ENCODE measurements at places on chromosomes 4 and X. TPM values are rescaled to one million over a fixed set of nuclear protein-coding genes. Genes with fewer than 3 reads are reported as not detected.
A peak's percentile ranks its signal among the peaks of the same experiment; 100 is the strongest.

Gene CT55
- total RNA-seq: not detected

Gene PRPS2
- 84.9 TPM for total RNA-seq

Gene TIGD4
- total RNA-seq: not detected

Gene NPY2R
- total RNA-seq: not detected

Gene SATL1
- total RNA-seq: not detected

Gene TRAPPC11
- 24.6 TPM for total RNA-seq

Gene IL3RA
- total RNA-seq: not detected

Gene RHOXF2B
- not detected for total RNA-seq

Gene LDOC1
- total RNA-seq: 34.6 TPM

DNA sequence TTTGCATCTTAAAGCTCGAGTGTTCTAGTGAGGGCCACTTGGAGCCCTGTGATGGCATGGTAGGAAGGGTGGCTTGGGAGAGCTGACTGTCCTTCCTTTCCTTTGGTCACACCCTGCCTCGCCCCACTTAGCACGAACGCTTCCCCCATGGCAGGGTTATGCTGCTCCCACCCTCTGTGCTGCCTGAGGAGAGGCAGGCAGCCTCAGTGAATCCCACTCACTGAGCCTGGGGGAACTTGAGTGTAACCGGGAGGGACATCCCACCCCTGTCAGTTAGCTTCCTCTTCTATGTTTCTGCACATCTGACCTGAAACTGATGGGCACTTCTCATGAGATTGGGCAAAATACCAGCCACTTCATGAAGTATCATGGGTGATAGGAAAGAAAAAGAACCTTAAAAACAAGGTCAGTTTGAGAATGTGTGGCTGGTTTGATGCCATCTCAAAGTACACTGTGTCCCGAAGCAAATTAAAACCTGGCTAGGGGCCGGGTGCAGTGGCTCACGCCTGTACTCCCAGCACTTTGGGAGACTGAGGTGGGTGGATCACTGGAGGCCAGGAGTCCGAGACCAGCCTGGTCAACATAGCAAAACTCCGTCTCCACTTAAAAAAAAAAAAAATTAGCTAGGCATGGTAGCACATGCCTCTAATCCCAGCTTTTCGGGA, 10.1 kb downstream of the TKTL1 start:
- DNase-seq: no peak

DNA sequence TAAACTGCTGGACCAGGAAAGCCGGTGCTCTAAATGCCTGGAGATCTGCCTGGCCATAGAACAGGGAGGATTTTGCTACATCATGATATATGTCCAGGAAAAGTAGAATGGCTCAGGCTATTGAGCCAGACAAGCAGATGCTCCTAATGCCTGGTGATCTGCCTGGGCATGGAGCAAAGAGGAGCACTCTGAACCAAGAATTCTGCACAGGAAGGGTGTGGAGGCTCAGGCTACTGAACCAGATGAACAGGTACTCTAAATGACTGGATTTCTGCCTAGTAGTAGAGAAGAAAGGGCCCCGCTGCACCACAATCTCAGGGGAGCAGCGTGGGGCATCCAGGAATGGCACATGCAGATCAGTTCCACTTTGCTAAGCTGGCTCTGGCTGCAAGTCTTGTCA, 607.9 kb downstream of the ANKRD50 start:
- DNase-seq: no peak

DNA sequence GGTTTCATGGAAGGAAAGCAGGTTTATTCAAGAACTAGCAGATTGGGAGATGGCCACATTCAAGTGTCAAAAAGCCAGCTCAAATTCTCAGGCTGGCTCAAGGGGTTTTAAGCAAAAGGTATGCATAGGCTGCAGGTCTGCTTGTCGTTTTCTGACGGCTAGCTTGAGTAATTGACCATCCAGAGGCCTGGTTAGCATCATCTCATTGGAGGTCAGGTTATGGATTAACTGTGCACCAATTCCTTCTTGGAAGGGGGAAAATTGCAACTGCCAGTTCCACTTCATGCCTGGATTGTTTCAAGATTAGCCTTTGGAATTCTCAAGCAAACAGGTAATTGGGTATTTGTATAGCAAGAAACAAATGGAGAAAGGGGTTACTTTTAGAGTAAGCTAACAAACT, 62.1 kb downstream of the FUNDC1 start:
- DNase-seq: no peak

DNA sequence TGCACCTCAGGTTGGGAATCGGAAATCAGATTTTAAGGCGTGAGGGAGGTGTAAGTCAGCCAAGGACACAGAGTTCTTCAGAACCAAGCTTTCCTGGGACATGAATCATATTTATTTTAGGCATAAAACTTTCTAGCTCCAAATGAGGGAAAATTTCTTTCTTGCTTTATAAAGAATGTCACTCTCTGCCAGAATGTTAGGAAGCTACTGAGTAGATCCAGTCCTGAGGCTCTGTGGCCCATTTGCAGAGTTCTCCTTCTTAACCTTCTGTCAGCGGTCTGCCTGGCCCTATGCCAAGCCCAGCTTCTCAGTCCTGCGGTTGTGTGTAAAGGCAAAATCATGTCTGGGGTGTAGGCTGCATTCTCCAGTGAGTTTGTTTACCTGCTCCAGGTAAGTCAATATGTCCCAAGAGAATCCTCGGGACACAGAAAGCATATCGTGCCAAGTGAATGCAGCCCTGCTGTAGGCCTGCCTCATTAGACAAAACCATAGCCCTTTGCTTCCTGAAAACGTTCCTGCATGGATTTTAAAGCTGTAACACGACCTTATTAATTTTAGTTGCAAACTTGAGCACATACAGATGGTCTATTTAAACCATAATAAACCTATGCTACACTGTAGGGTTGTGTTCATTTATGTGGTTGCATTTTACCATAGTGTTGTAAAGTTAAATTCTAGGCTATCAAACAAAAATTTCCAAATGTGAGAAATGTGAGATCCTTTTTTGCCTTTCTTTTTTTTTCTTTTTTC, 29.2 kb upstream of the CCNI start:
- DNase-seq: peak; percentile 18

GRCh38 chrX:23952984-23953907, 45.4 kb downstream of the CXorf58 start:
- no peak for DNase-seq

GRCh38 chr4:90181644-90182043, 54.5 kb downstream of the CCSER1 start:
- peak; percentile 2 for DNase-seq

- peak; percentile 36 for DNase-seq
Measured at GRCh38 chr4:142331646-142332045, 514.5 kb downstream of the INPP4B start.

GRCh38 chr4:171636606-171637005, 176.6 kb upstream of the GALNTL6 start:
- no peak for DNase-seq

DNA sequence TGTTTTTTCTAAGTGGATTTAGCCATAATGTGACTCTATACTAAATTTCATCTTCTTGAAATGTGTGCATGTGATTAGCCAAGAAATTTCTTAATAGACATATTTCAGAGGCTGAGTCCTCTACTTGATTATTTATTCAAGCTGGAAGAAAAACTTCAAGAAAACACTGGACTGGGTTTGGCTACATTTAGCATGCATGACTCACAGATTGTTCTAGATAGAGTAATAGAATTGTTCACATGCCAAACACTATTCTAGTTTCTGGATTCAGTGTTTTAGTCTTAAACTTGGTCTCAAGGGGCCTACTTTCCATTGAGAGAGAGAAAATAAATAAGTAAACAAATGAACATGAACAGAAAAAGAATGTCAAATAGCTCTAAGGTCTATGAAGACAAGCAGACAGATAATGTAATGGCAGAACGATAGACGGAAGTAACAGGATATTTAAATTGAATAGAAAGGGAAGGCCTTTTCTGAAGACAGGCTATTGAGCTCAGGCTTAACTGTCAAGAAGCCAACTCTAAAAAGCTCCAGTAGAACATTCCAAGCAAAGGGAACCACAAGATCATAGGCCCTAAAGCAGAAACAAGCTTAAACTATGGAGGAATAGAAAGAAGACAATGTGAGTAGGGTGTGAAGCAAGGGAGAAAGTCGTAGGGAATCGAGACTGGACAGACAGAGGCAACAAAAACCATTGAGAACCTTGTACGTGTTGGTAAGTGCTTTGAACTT, 104.6 kb downstream of the TMEM144 start:
- peak; percentile 89 for DNase-seq

DNA sequence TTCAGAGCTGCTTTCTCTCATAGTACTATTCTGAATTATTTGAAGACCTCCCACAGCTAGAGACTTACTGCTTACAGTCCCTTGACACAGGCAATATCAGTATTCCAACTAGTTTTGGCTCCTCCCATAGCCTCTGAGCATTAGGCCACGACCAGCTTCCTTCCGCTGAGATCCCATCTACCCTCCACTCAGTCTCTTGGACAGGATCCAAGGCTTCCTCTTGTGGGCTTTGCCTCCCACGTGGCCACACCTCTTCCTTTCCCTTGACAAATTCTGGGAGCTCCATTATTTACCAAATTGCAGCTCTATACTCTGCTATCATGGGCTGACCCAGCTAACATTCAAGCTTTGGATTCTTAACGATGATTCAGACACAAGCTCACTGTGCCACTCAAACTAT, 470.4 kb upstream of the GALNT7 start:
- no peak for DNase-seq

GRCh38 chr4:77174426-77174825, 17.4 kb downstream of the CCNG2 start:
- DNase-seq: peak; percentile 32

DNA sequence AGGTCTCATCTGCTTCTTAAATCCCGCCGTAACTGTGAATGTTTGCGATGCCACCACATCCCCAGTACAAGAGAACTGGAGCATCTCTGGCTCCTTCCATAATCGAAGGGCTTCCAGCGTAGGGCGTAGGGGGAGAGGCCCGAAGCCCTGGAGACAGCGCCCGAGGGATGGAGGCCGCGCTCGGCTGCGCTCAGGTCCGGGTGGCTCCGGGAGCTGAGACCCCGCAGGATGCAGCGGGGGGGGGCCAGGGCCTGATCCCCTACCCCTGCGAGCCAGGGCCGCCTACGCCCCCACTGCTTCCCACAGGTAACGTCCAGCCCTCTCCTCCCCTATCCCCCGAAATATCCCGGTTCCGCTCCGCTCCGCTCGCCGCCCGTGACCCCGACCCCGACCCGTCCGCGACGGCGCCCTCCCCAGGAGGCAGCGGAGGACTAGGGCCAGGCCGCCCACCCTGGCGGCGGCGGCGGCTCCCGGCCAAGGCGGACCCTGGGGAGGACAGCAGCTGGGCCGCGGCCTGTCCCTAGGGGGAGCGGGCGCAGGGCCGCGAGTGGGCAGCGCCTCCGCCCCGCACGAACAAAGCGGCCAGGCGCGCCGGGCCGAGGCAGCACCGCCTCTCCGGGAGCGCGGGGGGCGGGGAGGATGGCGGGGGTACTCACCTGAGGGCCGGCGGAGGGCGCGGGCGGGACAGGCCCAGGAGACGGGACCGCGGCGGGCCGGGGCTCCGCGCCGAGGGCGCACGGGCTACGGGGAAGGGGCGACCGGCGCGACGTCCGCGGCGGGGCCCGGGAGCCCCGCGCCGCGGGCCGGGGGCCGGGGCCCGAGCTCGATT, 723 bp downstream of the WDFY3 start:
- DNase-seq: peak; percentile 56

GRCh38 chr4:148449921-148450320, 7.7 kb upstream of the NR3C2 start:
- DNase-seq: no peak

GRCh38 chr4:187929024-187929423, 66.5 kb upstream of the ZFP42 start:
- peak; percentile 18 for DNase-seq

DNA sequence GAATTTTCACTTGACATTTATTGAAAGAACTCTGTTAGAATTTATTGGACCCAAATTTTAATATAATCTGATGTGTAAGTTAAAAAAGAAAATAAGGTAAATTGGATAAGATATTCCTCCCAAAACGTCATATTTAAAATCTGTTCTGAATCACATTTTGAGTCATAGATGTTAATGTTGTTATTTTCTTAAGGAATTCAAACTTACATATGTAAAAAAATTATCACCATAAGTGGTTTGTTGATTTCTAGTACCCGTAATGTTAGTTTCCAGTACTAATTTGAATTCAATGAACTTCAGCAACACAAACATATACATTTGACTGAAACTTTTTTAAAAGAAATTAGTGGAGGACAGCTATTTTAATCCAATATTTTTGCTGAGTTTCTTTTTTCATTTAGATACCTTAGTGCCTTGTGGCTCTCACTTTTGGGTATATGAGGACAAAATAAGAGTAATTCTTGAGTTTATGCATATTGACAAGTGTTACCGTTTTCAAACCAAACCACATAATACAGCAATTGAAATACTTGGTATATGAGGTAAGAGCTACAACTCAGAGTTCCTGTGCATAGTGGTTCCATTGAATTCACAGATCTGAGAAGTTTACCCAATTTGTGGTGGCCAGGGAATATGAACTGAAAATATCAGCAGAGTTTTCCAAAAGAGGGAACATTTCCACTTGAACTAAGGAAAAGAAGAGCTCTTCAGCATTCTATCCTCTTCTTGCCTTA, 71.8 kb downstream of the C4orf46 start:
- no peak for DNase-seq

DNA sequence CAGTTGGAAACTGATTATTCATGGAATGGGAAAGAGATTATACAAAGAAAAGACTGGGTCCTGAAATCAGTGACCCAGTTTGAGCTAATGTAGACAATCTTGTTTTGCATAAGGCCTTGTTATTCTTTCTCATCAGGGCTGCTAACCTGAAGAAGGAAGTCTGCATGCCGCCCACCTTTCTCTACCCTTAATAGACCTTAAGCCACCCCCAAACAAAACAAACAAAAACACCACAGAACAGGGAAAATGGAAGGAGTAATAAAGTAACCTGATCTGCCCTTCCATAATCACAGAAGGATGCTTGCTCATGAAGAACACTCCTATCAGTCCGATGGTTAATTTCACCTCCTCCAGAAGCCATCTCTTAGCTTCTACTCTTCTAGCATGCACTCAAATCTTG, 288.1 kb downstream of the FRMPD4 start:
- DNase-seq: no peak
